ENCODE measurements at places on chromosomes 4 and X.

GRCh38 chr4:134677209-134677814 is 475.7 kb upstream of the PABPC4L start:
- no peak for DNase-seq

- DNase-seq, result peak; percentile 12
Measured at GRCh38 chrX:103175944-103176753, 38.8 kb upstream of the BEX4 start.

DNA sequence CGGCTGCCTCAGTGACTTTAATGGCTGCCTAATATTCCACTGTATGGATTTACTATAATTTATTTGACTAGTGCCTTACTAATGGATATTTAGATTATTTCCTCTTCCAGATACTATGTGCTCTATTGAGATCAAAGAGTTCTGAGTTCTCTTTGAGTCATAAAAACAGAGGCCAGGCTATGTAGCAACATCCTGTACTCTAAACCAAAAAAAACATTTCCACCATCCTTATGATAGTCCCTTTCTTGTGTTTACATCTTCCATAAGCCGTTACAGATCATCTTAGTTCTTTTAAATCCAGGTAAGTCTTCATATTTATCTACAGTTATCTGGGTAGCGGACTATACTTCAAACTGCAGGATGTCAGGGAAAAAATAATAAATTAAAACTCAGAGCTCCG is 56.6 kb upstream of the TMEM184C start:
- DNase-seq, result peak; percentile 48

DNA sequence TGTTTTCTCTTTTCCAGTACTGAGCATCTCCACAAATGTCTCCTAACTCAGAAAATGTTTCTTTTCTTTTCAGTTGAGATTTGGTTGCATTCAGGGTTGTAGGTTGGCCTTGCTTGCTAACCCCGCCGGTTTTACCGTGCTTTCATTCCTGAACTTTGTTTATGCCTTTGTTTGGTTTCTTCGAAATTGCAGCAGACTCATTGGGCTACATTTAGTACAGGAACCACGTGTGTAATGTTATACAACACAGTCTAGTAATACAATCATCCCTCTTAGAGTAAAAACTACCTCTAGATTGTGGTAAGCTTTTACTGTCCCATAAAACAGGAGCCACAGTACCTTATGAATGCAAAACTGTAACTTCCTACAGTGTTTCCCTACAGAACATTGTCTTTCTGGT is 57.9 kb downstream of the CCKAR start:
- no peak for DNase-seq

DNA sequence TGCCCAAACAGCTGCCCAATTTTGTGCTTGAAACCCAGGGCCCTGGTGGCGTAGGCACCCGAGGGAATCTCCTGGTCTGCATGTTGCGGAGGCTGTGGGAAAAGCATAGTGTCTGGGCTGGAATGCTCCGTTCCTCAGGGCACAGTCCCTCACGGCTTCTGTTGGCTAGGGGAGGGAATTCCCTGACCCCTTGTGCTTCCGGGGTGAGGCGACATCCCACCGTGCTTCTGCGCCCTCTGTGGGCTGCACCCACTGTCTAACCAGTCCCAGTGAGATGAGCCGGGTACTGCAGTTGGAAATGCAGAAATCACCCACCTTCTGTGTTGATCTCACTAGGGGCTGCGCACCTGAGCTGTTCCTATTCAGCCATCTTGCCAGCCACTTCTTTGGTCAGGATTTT is 399.4 kb upstream of the FTHL17 start:
- DNase-seq, result no peak
